ENCODE measurements at places on chromosomes 7 and 10. TPM values are rescaled to one million over a fixed set of nuclear protein-coding genes. Genes with fewer than 3 reads are reported as not detected.

The HGF gene
- total RNA-seq: 10.4 TPM

The CCDC3 gene
- 28.9 TPM for total RNA-seq

DNA sequence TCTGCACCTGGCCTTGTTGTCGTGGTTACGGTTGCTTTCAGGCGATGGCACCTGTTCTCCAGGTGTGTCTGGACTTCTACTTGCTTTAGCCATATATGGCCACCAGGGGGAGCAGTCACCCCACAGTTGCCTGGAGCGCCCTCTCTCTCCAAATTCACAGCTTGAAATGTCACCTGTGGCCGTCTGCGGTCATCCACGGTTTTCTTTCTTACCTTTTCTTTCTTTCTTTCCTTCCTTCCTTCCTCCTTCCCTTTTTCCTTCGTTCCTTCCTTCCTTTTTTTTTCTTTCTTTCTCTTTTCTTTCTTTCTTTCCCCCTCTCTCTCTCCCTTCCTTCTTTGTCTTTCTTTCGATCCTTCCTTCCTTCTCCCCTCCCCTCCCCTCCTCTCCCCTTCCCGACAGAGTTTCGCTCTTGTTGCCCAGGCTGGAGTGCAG lies 150.5 kb upstream of the VKORC1L1 start:
- peak; percentile 80 for DNase-seq

DNA sequence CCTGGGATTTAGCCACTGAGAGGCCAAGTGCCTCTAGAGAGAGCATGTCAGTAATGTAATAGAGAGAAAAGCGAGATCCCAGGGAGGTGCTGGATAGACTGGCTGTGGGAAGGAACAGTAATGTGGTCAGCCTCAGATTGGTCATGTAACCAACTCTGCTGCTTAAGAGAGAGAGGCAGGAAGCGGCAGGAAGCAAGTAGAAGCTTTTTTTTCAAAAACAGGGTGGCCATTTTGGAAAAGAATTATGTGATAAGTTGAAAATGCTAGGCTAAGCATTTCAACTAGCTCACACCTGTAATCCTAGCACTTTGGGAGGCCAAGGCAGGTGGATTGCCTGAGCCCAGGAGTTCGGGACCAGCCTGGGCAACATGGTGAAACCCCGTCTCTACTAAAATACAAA lies 3.7 kb upstream of the PCOLCE start:
- no peak for DNase-seq

DNA sequence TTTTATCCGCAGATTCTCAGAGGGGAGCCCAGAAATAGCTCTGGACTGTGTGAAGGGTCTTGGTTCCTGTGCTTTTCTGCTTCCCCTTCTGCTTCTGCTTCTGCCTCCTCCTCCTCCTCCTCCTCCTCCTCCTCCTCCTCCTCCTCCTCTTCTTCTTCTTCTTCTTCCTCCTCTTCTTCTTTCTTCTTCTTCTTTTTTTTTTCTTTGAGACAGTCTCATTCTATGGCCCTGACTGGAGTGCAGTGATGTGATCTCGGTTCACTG lies 11.6 kb downstream of the PDZD7 start:
- DNase-seq: no peak

DNA sequence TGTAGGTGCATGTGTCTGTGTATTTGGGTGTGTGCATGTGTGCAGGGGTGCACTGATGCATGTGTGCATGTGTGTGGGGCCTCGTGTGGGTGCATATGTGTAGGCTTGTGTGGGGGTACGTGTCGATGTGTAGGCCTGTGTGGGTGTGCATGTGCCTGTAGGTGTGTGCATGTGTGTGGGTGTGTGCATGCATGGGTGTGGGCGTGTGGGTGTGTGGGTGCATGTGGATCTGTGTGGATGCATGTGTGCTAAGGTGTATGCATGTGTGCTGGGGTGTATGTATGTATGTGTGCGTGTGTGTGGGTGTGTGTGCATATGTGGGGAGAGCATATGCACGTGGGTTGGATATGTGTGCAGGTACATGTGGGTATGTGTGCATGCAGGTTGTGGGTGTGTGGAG lies 73.2 kb downstream of the NKX6-2 start:
- peak; percentile 37 for DNase-seq

DNA sequence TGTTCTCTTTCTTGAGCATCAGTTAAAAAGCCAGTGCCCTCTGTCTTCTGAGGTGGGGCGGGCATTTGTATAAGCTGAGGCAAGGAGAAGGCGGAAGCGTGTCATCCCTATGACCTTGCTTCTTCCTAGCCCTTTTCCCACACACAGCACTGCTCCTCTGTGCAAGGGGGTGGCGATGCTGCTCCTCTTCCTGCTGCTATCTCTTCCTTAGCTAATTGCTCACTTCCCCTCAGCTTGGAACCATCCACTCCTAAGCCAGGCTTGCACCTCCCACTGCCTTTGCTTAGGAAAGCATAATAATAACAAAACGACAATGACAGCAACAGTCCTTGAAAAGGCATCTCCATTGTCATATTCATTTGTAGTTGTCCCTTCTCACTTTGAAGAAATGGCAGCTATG lies 366.9 kb downstream of the PHTF2 start:
- no peak for DNase-seq

GRCh38 chr10:104387130-104387888 lies 33.7 kb downstream of the CFAP58 start:
- no peak for DNase-seq

Data from spleen (tissue), 13 donors.